ENCODE measurements at places on chromosomes 1 and 21.
A peak's percentile ranks its signal among the peaks of the same experiment; 100 is the strongest.

- no peak for DNase-seq
These were observed 122.8 kb downstream of the ACTL8 start for GRCh38 chr1:17877896-17878295.

- peak; percentile 26 for DNase-seq
These were observed 116.0 kb downstream of the TTLL7 start for GRCh38 chr1:83882906-83883305.

GRCh38 chr1:215185067-215185620 is 102.6 kb downstream of the KCNK2 start:
- no peak for DNase-seq

DNA sequence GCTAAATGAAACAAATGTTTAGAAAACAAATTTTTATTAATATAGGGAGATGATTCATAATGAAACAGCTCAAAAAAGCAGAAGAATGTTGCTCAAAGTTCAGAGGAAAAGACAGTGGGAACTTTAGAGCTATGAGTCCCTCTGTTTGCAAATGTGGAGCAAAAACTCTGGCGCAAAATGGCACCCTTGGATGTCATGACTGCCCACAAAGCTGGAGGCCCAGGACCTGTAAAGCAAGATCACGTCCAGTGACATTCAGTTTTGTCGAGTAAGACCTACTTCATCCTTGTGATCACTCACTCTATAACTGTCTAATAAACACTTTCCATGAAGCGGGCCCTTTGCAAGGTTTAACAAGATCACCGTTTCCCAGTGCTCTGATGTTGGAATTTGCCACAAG is 9.1 kb upstream of the EXO1 start:
- no peak for DNase-seq

DNA sequence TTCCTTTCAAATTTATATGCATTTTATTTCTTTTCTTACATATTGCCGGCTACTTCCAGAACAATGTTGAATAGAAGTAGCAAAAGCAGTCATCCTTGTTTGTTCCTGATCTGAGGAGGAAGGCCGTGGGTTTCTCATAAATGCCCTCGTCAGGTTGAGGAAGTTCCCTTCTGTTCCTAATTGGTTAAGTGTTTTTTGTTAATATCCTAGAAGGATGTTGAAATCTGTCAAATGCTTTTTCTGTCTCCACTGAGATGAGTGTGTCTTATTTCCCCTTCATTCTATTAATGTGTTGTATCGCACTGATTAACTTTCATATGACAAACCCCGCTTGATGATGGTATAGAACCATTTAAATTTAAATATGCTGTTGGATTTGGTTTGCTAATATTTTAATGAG is 15.4 kb downstream of the TTLL10 start:
- DNase-seq, result no peak

DNA sequence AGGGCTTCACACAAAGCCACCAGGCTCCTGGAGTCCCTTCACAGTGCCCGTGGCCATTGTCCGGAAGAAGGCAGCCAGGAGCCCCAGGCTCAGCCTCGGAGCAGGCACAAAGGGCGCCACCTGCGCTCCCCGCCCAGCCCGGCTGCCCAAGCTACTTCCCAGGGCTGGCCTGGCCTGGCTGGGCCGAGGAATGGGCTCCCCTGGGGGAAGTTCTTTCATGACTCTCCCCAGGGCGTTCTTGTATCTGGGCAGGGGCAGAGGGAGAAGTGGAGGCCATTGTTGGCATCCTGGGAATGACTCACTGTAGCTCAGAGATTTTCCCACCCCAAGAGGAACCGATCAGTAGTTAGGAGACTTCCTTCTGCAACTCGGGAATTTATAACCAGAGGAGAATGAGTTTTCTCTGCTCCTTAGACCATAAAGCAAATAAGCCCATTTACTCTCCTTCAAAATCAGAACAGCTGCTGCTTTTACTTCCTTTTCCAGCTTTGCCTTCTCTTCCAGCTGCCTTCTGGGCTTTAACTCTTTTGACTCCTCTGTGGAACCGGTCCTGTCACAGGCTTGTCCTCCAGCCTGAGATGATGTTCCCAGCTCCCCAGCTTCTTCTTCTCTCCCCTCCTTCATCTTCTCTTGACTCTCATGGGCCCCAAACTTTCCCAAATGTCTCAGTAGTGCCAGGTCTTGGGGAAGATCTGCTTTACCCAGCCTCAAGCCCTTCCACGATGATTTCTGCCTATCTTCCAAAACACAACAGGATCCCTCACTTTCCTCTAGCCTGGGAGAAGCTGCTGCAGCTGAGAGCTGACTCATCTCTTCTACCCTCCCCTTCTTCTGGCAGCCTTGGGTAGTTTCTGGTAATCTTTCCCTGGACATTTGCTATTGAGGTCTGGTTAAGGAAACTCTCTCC is 118.7 kb upstream of the CD34 start:
- DNase-seq, result no peak
